ENCODE measurements at places on chromosomes 7 and 10.
A peak's percentile ranks its signal among the peaks of the same experiment; 100 is the strongest.

DNA sequence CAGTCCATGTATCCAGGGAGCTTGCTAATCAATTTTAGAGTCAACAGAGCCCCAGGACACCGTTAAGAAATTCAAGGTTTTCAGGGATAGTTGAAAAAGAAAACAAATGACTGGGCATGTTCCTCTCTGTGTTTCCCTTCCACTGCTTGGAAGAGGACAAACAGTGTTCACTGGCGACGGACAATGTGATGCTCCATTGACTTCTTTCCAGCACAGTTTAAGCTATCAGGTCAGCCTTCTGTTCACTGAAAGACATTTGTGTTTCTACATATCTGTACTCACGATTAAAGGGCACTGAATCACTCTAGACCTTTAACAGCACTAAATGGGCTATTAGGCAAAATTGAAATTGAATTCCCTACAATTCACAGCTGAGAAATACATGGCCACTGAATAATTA is 123.6 kb downstream of the RNLS start:
- DNase-seq = no peak

GRCh38 chr7:91348711-91349110 is 84.5 kb downstream of the FZD1 start:
- no peak for DNase-seq

- DNase-seq = no peak
These were observed 426.5 kb upstream of the NFE2L3 start for GRCh38 chr7:25725451-25725850.

- peak; percentile 59 for DNase-seq
These were observed 35.8 kb downstream of the HECW1 start for GRCh38 chr7:43148161-43148731.

DNA sequence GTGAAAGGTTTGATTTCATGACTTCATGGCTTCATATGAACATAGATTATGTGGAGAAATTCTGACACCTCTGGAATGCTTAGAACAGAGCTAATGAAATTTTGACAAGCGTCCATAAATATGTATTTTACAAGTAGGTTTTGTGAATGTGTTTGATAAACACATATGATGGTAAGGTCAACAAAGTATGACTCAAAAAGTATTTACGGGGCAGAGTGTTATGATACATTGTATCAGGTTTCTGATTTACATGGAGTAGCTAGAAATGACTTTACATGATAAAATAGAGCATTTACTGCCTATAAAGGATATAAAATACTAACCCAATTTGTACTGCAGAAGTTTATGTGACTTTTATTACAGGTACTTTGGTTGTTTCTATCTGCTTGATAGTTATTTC is 206.3 kb downstream of the MDFIC start:
- DNase-seq = no peak

DNA sequence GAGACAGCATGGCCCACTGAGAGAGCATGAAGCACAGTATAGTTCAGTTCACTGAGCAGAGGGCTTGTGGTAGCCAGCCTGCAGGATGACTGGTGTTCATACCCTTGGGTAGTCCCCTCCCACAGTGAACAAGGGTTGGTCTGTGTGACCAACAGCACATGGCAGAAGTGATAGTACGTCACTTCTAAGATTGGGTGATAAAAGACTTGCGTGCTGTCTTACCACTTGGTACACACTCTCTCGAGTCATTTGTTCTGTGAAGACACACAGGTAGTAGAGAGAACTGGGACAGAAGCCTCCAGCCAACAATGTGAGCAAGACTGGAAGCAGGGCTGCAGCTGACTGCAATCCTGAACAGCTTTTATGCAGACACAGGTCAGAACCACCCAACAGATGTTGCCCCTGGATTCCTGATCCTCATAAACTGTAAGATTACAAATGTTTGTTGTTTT is 14.6 kb downstream of the EPC1 start:
- no peak for DNase-seq

DNA sequence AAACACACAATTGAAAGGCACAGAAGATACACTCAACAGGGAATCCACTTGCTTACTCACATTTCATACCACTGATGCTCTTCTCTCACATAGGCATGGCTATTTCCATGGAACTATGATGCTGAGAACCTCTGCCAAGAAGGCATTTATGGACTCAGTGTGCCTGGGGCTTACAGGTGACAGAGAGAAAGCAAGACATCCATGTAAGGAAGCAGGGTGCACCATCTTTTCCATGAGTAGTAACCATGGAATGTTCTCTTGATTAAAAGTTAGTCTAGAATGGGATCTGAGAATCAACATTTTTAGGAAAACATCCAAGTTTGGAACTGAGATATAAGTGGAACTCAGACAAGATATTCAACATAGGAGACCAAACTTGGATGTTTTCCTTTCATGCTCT is 52.5 kb upstream of the MACC1 start:
- DNase-seq = no peak

- DNase-seq = no peak
These were observed 51.4 kb upstream of the APBB1IP start for GRCh38 chr10:26386781-26387180.

DNA sequence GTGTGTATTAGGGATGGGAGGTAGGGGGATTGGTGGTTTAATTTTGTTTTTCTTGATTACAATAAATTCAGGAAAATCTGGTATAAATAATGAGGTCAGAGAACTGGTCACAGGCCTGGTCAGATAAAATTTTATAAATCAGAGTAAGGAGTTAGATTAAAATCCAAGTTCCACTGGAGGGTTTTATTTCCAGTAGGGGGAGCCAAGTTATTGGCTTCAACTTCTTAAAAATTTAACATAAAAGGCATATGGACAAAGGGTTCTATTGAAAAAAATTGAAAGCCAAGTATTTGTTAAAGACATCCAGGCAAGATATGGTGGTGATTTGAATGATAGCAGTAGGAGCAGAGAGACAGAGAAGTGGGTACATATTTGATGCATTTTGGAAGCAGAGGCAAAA is 763.3 kb downstream of the SORCS1 start:
- DNase-seq = no peak

DNA sequence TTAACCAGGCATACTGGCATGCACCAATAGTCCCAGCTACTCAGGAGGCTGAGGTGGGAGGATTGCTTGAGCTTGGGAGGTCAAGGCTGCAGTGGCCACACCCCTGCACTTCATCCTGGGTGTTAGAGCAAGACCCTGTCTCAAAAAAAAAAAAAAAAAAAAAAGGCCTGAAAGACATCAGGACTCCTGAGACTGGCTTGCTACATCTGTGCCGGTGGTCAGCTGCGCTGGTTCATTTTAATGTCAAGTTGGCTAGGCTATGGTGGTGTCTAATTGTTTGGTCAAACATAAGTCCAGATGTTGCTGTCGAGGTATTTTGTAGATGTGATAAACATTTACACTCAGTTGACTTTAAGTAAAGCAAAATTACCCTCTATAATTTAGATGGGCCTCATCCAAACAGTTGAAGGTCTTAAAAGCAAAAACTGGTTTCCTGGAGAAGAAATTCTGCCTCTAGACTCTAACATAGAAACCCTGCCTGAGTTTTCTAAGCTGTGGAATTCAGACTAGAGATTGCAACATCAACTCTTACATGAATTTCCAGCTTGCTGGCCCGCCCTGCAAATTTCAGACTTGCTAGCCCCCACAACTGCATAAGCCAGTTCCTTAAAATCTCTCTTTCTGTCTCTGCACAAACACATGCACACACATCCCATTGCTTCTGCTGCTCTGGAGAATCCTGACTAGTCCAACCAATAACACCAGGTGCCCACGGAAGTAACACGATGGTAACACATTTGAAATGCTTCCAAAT is 18.2 kb downstream of the MYOF start:
- DNase-seq = no peak

- no peak for DNase-seq
These were observed 899 bp downstream of the PUS7 start for GRCh38 chr7:105521027-105521716.

DNA sequence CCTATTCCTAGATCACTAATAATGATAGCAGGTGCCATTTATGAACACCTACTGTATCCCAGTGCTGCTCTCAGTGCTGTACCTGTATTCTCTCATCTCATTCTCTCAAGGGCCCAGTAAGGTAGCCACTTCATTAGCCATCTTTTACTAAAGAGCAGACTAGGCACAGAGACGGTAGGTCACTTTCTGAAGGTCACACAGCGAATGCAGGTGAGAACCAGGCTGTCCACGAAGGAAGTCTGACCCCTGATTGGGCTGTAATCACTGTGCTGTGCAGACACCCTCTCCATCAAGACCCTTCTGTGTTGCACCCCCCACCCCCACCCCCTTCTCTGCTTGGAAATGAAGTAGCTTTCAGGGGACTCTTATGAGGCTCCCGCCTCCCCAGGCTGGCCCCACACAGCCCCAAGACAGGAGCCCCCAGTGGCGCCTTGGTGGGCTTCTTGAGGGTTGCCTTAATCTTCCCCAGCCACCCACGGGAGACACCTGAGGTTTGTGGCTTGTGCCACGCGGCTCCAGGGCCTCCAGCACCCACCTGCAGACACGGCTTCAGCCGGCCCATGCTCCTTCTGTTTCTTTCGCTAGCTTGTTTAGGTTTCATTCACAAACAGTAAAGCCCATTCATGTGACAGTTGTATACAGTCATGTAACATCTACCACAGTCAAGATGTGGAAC is 81.7 kb upstream of the FAM20C start:
- DNase-seq = no peak

- DNase-seq = no peak
These were observed 40.3 kb downstream of the GRB10 start for GRCh38 chr7:50742401-50742800.

DNA sequence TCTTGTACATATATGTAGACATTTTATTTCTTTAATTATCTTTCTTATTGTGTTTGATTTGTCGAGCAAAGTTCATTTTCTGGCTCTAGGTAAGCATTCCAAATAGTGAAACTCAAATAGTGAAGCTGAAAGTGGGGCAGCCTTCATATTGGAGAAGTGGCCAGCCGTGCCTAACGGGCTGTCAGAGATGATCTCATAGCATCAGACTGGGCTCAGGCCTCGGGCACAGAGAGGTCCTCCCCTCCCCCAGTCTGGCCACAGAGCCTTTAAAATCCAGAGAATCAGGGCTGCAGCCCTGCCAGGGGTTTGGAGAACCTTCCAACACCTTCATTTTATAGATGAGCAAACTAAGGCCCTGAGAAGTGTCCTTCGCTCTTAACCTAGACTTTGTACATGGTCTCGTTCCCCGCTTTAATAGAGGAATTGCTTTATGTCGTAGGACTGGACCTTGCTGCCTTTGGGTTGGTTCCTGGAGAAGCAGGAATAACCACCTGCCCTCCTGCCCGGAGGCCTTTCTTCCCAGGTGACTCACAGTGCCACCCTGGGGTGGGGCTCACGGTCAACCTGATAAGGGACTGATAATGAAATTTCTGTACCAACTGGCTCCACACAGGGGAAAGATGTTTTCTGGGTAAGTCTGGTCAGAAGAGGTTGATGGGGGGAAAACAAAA is 7.3 kb downstream of the TSPAN15 start:
- no peak for DNase-seq

DNA sequence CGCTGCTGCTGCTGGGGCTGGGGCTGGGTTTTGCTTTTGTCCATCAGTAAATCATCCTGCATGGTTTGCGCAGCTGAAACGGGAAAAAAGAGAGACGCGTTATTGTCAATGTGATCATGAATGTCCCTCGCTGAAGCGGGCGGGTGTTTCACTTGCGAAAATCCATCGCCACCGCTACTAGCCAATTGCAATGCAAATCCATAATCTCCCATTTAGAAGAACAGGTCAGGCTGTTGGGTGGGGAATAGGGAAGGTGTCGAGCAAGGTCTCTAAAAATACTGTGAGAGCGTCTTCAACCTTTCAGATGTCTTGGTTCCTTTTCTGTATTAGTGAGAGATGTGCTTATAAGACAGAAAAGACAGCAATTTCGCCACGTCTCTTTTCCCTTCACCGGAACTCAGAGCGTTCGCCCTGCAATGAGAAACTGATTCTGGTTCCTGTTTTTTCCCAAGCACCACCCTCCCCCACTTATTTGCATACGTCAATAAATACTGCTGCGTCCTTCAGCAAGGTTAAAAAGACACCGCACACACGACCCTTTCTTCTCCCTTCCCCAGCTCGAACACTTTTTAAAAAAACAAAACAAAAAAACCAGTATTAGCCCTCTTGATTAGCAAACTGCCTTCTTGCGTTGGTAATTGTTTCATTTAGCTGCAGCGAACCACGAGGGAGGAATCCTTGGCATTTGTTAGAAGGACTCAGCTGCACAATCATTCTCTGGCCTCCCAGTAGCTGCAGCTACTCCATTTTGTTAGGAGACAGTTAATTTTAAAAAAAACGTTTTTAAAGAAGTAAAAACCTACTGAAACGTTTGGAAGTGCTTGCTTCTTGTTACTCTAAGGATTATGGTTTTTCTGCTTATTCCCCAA is 50.4 kb downstream of the CPEB3 start:
- no peak for DNase-seq

- no peak for DNase-seq
These were observed 71.8 kb downstream of the LRRN3 start for GRCh38 chr7:111162692-111163091.

DNA sequence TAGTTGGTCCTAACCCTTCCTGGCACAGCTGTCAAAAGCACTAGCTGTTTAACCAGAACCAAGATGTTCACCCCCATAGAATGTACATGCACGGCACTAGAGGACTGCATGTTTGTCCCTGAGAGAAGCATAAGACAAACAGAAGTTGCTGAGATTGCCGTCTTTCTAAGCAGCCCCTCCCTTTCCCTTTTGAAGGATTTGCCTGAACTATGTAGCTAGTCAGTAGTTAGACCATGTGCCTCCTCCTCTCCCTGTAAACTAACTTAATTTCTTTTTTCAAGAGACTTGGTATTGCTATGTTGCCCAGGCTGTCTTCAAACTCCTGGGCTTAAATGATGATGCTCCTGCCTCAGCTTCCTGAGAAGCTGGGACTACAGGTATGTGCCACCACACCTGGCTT is 40.7 kb downstream of the TBC1D12 start:
- DNase-seq = no peak
